ENCODE measurements at places on chromosomes 1 and 21.

DNA sequence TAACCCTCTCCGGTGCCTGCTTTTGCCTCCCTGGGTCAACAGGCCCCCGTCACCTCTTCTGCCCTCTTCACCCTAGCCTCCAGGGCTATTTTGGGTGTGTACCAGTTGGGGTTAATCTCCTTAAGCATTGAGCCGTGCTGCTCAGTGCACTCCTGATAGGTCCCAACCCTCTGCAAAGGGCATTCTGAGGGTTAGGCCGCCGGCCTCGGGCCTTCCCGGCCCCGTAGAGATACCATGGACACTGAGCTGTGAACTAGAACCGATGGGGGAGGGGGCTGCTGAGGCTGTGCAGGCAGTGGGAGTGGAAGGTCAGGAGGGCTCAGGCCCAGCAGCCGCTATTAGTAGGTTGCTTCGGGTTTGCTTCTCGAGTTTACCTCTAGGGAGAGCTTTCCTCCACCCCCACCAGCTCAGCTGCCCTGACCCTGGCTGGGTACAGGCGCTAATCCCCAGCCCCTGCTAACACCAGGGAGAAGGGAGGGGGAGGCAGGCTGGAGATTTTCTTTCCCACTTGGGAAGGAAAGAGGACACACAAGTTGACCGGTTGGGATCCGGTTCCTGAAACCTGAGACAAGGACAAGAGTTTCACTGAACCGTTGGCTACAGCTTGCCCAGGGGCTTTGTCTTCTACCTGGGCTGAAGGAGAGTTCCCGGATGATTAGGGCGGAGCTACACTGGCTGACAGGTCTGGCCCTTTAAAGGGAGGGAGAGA is 4.8 kb downstream of the LMOD1 start:
- no peak for DNase-seq

DNA sequence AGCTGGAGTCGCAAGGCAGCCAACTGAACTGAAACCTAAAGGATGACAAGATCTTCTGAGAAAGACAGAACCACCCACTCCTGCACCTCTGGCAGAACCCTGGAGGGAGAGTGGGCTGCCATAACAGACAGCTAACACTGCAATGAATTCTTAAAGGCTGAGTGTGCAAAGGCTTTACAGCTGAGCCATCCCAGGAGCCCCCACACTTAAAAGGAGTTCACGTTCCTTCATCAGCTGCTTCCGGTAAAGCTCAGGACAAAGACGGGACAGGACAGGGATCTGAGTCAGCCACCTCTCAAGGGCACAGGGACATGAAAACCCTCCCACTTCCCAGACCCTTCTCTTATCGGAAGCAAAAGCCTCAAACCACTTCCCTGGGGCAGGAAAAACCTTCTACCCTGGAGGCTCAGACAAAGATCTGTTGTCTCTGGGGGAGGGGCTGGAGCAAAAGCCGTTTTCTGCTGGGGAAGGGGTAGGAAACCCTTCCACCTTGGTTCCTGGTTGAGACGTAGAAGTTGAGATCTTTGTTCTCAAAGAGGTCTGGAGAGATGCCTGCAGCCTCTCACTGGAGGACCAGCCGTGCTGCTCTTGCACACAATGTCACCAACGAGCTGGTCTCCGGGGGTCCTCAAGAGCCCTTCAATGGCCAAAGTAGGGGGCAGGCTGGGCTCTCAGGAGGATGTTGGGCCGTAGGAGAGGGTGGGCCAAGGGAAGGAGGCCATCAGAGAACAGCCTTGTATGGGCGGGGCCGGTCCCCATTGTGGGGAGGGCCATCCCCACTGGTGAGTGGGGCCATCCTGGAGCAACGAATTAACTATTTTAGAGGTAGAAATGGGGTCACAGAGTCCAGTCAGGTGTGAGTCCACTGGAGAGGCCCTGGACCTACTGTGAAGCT is 452.4 kb downstream of the PTPRU start:
- no peak for DNase-seq

GRCh38 chr1:203461717-203462116 is 13.9 kb upstream of the PRELP start:
- no peak for DNase-seq

GRCh38 chr1:160081261-160081936 is at the start of gene KCNJ9:
Gene KCNJ9, plus strand, starts transcription at chr1:160081538. Its CDS starts 2,493 bp downstream, at chr1:160084031.
- DNase-seq: peak; percentile 12

- DNase-seq: no peak
Observed at GRCh38 chr1:42740851-42741580, 980 bp upstream of the CLDN19 start.

GRCh38 chr1:87495147-87495546 is 166.5 kb downstream of the LMO4 start:
- DNase-seq: no peak

DNA sequence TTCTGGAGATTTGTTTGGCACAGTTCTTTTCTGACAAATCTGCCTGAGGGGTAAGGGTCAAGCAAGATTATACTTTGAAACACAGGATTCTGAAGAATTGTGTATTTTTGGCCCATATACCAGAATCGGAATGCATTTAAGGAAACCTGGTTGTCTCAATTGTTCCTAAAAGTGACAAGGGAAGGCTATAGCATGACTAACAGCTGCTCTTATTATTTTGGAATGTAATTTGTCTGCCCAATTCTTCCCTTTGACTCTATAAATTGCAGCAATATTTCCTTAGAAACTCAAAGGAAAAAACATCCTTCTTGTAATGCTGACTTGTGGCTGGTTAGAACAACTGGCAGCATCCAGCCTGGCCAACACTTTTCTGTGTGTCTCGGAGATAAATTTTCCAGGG is 15.8 kb upstream of the VCAM1 start:
- no peak for DNase-seq

DNA sequence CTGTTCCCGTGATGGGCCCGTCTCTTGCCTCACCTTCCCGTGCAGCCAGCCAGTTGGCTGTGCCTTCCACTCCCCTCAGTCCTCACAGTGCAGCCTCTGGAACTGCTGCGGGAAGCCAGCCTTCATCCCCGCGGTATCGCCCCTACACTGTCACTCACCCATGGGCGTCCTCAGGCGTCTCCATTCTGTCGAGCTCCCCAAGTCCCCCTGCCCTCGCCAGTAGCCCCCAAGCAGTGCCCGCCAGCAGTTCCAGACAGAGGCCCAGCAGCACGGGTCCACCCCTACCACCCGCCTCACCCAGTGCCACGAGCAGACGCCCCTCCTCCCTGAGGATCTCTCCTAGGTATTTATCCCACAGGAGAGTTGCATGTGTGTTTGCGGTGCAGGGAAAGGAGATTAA is 73.5 kb downstream of the UBE4B start:
- no peak for DNase-seq
